AG09309 (cell line): ENCODE measurements at places on chromosomes 3 and 15.

DNA sequence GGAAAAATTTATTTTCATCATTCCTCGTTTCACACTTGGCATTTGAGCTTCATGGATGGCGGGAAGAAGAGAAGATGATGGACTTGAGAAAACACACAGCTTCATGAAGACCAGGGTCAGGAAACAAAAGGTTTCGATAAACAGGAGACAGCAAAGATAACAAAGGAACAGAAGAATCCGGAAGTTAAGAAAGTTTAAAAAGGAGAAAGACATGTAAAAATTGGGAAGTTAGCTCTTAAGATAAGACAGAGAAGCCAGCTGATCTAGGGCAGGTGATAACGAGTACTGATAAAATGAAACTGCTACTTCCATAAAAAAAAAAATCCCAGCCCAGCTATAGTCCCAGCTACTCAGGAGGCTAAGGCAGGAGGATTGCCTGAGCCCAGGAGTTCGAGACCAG lies 23.9 kb downstream of the IL5RA start:
- no peak for DNase-seq

DNA sequence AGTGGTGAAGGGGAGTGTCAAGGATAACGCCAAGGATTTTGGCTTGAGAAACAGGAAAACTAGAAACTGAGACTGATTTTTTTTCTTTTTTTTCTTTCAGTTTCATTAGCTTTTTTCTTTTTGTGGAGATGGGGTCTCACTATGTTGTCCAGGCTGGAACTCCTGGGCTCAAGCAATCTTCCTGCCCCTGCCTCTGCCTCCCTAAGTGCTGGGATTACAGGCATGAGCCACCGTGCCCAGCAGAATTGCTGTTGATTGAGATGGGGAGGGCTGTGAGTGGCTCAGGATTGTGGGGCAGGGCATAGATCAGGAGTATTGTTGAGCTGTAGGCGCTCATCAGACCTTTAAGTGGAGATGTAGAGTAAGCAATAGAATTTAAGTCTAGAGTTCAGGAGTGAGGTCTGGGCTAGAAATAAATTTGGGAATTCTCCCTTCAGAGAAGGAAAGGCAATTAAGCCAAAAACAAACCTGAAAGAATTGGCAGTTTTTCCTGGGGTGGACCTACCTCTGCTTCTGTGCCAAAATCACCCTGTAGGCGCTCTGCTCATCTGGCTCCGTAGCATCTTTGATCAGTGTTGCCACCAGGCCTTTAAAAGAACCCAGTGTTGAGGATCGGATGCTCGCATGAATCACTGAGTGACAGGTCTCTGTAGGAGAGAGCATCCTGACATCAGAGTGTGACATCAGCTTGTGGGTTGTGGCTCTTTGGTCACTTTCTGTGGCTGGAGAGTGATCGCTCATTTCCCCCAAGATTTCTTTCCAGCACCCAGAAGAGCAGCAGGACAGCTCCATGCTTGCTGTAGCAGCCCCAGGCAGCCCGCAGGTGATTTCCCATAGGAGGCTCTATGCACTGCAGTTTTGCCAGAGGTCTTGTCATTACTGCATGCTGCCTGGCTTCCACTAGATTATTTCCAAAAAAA lies 15.8 kb downstream of the ABHD17C start:
- DNase-seq, result no peak

- DNase-seq, result no peak
Observed at GRCh38 chr3:23271876-23272741, 69.0 kb downstream of the UBE2E2 start.

DNA sequence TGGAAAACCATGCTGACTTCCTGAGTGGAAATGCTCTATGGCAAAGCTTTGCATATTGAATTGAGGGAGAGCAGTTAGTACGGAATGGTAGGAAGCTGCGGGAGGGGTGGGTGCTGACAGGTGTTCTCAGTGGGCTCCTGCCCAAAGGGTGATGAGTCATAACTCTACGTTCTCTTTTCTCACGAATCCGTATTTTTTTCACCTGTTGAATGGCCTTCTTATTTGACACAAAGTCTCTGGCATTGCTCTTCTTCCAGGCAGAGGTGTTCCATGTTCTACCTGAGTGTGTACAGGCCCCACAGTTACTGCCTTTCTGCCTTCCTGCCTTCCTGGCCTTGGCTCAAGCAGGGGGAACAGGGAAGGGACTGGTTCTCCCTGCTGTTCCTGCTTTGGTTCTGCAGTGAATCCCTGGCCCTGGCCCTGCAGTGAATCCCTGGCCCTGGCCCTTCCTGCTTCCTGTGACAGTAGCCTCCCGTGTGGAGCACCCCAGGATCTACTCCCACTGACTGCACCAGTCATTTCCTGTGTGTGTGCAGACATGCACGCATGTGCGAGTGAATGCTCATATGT lies 31.9 kb downstream of the TRAK1 start:
- DNase-seq, result no peak
